GF-D8 (cell line): ENCODE measurements at places on chromosomes 13 and 19.

DNA sequence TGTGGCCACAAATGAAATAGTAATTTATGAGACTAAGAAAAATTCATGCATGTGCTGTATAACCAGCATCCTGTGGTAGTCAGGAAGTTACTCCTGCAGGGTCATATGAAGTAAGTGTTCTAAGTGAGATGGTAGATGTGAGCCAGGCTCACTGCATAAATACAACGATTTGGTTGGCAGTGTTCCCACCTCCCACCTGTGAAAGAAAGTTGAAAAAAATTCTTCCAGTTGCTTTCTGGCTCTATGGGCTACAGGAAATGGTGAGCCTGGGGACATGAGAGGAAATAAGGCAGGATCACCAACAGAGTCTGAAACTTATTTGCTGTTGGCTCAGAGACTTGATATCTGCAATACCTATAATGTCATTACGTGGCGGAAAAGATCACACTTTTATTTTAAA is 301.7 kb upstream of the SPRY2 start:
- no peak for DNase-seq

DNA sequence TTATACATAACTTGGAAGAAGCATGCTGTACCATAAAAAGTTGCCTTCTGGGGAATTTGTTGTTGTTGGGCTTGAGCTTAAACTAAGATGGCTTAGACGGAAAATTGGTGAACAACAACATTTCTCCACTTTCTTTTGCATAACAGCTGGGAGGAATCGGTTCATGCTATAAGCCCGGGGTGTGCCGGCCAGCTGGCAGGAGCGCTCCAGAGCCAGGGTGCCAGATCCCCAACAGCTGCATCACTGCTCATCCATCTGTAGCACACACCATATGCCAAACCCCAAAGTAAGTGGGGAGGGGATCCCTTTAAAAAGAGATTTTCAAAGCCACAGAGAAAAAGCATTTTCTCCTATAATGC is 419.5 kb upstream of the ARGLU1 start:
- DNase-seq = no peak

GRCh38 chr19:4327877-4328242 is 10.8 kb downstream of the STAP2 start:
- no peak for DNase-seq

DNA sequence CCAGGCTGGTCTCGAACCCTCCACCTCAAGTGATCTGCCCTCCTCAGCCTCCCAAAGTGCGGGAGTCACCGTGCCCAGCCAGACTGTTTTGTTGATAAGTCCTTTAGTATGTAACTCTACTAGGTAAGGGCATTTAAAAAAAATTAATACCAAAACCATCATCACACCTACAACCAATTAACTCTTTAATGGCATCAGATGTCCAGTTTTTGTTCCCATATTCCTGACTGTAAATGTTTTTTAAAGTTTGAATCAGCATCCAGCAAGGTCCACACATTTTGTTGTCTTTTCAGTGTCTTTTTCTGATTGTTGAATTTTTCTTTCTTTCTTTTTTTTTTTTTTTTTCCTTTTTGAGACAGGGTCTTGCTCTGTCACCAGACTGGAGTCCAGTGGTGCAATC is 5.6 kb downstream of the FCGRT start:
- no peak for DNase-seq

DNA sequence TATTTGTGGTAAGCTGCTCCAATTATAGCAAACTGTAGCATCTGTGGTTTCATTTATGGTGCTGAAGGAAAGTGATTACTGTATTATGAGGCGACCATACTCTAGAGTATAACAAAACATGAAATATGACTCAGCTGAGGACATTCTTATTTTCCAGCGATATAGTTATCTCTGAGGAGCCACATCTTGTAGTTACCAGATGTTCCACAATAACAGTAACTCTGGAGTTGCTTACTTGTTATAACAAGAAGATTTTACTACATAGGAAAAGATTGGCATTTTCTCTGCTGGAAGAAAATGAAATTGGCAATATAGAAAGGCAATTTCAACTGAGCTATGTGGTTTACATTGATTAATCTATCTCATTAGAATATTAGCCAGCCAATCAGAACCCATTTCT is 1634.2 kb downstream of the PCDH9 start:
- DNase-seq = no peak

GRCh38 chr13:113207460-113207859 is 1.0 kb downstream of the PCID2 start:
- DNase-seq = no peak

DNA sequence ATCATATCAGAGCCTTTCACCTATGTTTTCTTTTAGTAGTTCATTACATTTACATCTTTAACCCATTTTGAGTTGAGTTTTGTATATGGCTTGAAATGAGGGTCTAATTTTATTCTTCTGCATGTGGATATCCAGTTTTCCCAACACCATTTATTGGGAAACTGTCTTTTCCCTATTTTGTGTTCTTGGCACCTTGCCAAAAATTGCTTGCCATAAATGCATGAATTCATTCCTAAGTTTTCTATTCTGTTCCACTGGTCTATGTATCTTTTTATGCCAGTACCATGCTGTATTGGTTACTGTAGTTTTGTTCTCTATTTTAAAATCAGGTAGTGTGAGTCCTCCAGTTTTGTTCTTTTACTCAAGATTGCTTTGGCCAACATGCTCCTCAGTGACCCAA is 144.0 kb upstream of the OBI1 start:
- DNase-seq = no peak

- no peak for DNase-seq
Measured at GRCh38 chr13:22425087-22425486, 754.2 kb downstream of the FGF9 start.

DNA sequence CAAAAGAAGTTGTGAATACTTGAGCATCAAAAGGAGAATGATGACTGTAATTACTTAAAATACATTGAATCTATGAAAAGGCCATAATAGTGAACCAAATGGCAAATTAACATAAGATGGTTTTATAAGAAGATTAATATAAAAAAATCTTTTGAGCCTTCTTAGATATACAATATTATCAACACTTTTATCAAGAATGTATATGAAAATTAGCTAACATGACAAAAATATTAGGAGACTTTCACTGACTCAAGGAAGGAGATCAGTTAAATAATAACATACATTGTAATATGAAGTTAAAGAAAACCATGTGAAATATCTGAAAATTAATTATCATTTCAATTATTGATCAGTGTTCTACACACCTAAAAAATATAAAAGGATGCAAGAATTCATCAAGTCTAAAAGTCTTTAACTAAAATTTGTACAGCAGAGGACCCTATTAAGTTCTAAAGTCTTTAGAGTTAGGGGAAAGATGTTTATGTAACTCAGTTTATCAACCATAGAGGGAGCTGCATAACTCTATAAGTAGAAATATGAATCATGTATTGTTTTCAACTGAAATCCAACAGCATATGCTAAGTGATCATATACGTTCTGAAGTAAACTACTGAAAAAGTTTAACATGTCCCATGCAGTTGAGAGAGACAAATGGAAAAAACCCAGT is 756.1 kb upstream of the MIR17HG start:
- DNase-seq = no peak

DNA sequence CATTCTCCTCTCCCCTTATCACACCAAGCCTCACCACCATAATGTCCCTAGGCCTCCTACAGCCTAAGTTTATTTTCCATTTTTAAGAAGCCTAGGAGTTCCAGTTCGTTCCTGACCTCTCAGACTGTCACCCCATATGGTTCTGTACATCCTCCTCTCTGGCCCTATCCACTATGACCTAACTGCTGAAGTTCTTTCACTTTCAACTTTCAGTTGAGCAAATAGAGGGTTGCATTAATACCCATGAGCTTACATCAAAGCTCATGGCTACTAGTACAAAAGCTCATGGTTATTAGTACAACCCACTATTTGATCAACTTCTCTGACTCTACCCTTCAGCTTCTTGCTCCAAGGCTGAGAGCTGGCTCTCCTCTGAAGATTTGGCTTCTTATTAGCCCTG is 72.9 kb downstream of the FGF14 start:
- DNase-seq = no peak

- DNase-seq = no peak
Measured at GRCh38 chr19:50836543-50837195, 3.3 kb upstream of the KLK15 start.

DNA sequence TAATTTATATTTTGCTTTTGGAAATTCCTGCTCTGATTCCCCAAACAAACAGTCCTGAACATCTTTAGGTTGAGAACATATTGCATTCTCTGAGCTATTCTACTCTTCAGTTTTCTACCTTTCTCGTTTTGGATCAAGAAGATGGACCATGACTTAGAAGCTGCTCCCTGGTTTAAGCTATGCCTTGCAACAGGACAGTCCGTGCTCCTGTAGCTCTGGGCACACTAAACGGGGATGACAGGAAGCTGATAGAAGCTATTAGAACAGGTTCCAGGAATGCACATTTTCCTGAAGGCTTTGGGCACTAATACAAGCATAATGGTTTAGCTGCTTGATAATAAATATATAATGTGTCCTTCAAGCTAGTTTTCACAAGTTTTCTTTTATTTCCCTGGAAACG is 385.2 kb downstream of the HS6ST3 start:
- DNase-seq = no peak

DNA sequence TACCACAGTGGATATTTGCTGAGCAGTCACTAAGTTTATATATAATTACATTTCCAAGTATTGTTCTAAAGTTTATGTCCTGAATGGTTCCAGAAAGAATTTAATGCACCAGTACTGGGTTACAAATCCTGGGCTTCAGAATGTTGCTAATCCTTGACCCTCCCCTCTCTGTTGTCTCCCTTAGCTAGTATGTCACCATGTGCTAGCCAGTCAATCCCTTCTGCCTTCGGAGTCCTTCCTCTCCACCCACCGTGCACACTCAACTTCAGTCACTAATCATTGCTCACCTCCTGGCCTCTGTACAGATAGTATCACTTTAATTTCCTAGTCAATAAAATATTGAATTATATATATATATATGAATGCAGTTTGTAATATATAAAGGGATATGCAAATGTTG is 7.5 kb downstream of the FAM124A start:
- DNase-seq = no peak

DNA sequence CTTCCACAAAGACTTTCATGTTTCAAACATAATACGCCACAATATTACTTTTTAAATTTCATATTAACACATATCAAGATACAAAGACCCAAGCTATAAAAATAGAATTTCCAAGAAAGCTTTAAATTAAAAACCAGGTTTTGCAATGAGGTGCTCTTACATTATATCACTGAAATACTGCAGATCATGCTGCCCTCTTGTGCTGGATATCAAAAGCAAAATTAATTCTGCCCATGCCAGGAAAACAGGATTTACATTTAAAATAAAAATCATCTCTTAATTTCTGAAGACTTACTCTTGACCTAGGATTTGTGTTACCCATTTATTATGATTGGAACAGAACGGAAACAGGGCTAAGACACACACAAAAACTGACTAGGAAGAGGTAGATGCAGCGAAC is 145.0 kb downstream of the ABCC4 start:
- no peak for DNase-seq

GRCh38 chr13:113951246-113951999 is 22.5 kb downstream of the C13orf46 start:
- no peak for DNase-seq

- no peak for DNase-seq
Measured at GRCh38 chr13:83622422-83622784, 259.9 kb downstream of the SLITRK1 start.

GRCh38 chr13:106243011-106243565 is 292.4 kb downstream of the EFNB2 start:
- DNase-seq = no peak

- DNase-seq = no peak
Measured at GRCh38 chr13:81383444-81383843, 1042.5 kb upstream of the SPRY2 start.

DNA sequence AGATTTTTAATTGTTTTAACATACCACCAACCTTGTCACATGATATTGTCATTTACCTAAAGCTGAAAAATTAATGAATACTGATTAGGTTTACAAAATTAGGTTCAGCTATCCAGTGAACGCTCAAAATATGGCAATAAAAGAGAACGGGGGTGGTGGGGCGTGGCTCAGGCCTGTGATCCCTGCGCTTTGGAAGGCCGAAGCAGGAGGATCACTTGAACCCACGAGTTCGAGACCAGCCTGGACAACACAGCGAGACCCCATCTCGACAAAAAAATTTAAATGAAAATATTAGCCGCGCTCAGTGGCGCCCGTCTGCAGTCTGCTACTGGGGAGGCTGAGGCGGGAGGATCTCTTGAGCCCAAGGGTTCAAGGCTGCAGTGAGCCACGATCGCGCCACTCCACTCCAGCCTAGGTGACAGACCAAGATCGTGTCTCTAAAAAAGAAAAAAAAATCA is 516 bp upstream of the FAM32A start:
- DNase-seq = no peak

GRCh38 chr19:1150333-1151036 is 23.6 kb downstream of the SBNO2 start:
- DNase-seq = no peak

- DNase-seq = no peak
Measured at GRCh38 chr13:19890030-19890429, 26.6 kb upstream of the ZMYM5 start.

DNA sequence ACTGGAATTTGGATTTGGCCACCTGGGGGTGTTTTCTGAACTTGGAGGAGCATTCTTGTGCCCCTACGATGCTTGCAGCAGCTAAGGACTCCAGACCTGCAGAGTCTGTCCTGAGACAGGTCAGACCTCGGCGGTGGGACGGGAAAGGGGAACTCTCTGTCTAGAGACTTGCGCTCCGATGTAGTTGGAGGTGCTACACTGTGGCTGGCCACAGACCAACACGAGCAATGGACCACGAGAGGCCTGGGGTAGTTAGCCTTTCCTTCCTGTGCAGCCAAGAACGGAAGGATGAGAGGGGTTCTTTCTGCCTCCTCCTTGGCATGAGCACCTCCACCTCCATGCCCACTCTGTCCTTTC is 5.9 kb upstream of the GRAMD1A start:
- DNase-seq = no peak

GRCh38 chr13:20546556-20546955 is 20.4 kb upstream of the IFT88 start:
- peak; percentile 57 for DNase-seq

DNA sequence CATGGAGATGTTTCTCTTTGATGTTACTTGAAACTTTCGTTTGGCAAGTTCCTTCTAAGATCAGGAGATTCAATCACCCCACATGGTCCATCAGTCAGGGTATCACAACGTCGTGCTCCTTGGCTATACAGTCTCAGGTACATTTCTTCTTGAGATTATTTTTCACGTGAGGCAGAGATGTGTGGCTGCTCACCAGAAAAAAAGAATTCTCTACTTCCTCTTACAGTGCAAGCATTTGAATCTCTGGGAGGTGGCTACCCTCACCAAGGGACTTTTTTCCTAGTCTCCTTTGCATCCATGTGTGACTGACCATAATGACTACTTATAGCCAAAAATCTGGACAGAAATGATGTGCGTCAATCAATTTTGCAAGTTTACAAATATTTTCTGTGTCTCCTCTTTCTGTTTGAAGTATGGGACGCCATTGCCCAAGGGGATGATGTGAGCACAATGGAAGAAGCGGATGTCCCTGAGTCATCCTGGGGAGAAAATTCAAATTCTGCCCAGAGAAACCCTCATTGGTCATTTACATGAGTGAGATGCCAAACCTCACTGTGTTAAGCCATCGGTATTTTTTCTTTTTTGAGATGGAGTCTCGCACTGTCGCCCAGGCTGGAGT is 8.6 kb upstream of the LAIR2 start:
- DNase-seq = no peak

GRCh38 chr19:5098646-5099045 is 129.7 kb downstream of the KDM4B start:
- no peak for DNase-seq
